ENCODE measurements at places on chromosomes 11 and 22.

DNA sequence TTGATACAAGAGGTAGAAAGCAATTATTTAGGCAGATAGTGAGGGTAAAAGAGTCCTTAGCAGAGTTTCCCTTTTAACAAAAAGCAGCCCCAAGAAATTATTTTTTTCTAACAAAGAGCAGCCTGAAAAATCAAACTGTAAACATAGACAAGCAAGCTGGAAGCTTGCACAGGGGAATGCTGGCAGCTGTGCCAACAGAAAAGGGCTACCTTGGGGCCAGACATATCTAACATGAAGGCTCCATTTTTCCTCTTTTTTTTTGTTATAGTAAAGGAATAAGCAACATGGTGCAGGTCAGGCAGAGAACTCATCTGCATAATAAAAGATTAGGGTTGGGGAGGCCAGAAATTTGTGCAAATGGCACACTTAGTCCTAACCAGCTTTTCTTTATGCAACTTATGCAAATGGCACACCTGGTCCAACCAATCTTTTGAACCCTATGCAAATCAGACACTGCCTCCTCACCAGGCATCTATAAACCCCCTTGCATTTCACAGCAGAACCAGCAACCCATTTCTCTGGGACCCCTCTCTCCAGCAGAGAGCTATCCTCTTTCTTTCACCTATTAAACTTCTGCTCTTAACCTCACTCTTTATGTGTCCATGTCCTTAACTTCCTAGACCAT, 41.8 kb downstream of the PDGFD start:
- no peak for DNase-seq

GRCh38 chr11:69033431-69033830, 15.3 kb upstream of the TPCN2 start:
- DNase-seq = no peak

DNA sequence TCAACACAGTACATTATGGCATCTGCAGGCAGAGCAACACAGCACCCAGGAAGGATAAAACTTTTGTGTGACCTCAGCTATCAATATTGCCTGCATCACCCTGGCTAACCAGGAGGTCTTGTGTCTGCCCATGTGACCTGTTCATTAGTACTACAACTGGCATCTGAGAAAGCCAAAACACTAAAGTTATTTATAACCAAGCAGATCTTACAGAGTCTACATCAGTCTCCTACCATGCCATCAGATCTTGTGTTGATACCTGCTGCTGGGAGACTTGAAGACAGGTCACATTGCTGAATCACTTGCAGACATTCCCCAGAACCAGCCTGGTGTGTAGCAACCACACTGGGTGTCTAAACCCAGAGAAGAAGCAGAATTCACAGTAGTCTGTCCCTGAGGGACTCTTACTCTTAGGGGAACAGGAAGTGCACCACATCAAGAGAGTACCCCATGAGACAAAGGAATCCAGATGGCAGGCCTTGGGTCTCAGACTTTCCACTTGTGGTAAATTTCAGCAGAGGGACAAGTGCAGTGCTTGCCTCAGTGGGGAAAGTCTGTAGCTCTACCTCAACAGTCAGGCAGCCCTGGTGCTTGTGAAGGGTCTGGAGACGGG, 7.0 kb downstream of the OR9G1 start:
- no peak for DNase-seq

DNA sequence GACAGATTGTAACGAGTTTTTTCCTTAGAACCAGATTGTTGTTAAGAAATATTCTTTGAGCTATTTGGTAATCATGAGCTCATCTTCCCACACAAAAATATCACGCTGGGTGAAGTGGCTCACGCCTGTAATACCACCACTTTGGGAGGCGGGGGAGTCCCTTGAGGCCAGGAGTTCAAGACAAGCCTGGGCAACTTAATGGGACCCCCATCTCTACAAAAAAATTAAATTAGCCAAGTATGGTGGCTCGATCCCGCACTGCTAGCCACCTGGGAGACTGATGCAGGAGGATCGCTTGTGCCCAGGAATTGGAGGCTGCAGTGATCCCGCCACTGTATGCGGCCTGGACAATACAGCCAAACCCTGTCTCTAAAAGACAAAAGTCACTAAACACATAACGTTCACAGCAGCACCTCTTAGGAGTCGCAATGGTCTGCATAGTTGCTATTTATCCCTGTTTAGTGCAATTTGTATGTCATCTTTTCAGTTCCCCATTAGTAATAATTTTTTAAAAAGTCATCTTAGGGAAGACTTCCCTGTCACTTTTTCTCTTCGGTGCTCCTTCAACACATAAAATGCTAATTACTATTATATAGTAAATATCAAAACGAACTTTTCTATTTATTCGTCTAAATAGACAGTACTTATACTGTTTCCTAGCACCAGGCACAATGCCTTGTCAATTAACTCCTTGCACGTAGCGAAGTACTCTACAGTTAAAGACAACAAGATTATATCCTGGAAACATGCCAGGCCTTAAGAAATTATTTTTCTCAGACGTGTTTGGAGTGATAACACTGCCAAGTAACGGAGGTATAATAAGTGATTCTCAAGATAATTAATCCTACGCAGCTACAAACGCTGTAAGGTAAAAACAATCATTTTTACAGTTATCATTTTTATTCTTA, 1.1 kb downstream of the ST13 start:
- DNase-seq = no peak

- no peak for DNase-seq
These were observed 110.8 kb downstream of the GRIK4 start for GRCh38 chr11:120622189-120622875.

GRCh38 chr11:133399855-133400625, 132.3 kb downstream of the OPCML start:
- DNase-seq = no peak

GRCh38 chr22:30397656-30398635, 1.1 kb downstream of the SEC14L2 start:
- no peak for DNase-seq

DNA sequence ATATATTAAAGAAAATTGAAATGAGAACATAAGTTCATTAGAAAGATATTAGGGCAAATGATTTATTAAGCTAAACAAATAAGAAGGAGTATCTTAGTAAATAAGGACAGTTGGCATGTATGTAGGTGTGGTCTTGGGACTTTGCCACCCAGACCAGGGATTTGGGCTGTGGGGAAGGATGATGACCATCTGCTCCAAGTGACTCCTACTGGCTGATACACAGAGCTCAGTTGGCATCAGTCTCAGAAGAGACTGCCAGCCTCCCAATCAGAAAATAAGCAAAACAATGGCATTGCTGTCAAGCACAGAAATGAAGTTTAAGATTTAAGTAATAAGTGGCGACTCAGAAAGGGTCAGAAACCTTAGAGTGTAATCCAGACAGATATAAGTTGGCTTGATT, 49.5 kb downstream of the PAX6 start:
- DNase-seq = no peak

DNA sequence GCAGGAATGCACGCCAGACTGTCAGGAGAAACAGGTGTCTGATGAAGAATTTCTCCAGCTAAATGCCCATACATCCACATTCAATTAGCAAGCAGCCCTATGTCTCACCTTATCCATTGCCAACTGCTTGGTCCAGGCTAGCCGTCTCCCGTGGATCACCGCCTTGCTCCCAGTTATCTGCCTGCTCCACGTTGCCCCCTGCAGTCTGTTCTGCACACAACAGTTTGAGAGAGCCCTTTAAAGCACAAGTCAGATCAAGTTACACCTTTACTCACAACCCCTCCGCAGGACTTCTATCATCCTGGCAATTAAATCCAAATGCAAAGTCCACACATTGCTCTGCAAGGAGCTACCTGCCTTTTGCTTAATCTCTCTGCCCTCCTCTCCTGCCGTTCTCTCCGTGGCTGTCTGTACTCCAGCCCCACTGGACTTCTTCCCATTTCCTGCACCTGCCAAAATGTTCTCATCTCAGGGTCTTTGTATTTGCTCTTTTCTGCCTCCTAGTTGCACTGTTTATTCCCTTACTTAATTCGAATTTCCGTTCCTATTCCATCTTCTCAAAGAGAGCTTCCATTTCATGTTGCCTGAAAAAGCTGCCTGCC, 185.3 kb upstream of the LARGE1 start:
- DNase-seq = no peak

GRCh38 chr22:45867118-45867905, 109.7 kb downstream of the WNT7B start:
- DNase-seq = no peak

DNA sequence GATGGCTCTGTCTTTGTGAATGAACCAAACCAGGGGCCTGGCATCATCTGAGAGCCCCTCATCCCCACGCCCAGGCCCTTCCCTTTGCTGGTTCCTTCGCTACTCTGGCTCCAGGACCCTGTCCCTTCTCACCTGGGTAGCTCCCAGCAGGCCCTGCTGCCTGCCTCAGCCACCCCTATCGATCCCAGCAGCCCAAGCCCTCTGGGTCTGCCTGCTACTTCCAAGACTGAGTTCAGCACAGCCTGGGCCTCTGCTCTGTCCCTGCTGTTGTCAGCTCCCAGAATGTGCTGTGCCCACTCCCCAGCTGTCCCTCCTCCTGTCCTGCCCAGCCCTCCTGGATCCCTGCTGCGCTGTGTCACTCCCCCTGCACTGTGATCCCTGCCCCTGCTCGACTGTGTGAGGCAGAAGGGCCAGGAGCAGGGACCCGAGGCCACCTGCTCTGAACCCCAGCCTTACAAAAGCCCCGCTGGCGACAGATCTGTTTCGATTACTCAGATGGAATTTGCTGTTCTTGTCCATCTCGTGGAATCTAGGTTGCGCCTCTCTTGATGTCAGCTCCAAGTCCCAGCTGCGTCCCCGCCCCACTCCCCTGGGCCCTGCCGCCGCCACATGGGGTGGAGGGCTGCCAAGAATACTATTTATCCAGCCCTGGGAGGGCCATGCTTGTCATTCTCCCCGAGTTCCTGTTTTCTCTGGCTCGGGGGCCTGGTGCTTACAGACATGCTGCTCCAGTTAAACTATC, 13.0 kb downstream of the MRPL21 start:
- DNase-seq = no peak

DNA sequence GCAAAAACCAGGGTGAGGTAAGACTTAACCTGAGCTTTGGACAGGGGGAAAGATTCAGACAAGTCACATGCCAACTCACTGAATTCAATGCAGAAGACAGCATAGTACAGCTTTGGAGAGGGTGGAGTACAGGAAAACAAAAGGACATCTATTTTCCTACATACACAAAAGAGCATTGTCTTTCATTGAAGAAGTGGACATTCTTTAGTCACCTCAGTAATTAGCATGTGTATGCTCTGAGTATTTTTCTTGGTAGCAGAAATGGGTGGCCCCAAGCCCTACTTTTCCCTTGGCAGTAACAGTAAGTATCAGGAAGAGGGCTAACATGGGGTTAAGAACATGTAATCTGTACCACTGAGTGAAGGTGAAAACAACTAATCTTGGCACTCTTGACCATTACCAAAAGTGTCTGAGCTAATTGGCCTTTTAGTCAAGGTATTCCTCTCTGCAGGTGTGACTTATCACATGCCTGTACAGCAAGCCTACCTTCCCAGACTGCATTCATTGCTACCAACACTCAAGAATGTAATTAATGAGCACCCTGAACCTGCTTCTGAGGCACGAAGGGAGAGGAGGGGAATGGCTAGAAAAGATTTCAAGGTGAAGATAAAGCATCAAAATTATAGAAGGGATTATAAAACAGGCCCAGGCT, 33.9 kb downstream of the SYTL2 start:
- DNase-seq = no peak

GRCh38 chr11:102322560-102322959, 5.3 kb downstream of the BIRC3 start:
- DNase-seq = no peak

DNA sequence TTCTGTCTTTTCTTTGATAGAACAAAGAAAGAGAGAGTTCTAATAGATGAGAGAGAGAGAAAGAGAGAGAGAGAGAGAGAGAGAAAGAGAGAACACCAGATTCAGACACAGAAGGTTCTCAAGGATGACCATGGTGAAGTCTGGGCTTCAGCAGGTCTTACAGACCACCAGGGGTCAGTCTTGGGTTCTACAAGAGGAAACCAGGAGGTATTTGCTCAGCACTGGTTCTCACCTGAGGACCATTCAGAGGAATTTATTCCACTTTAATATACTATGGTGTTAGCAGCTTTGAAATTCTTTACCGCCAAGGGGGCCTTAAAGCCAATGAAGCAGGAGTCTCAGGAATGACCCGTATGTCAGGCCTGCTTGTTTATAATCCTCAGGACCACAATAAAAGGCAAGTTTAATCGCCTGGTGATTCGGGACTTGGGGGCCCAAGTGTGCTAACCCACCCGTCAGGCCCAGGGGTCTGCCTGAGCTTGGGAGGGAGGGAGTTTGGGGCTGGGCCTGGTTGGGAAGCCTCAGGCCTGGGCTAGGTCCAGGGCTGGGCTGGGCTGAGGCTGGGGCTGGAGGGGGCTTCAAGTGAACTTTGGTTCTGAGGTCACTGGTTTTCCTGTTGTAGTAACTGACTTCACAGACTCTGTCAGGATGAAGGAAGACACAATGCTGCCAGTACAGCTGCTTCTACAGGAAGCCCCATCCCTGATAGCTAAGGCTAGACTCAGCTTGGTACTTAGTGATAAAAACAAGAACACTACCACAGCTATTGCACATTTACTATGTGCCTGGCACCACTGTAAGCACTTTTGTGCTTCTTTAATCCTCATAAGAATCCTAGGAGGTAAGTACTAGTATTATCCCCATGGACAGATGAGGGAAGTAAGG, 179.2 kb upstream of the ZBED5 start:
- DNase-seq = peak; percentile 42

DNA sequence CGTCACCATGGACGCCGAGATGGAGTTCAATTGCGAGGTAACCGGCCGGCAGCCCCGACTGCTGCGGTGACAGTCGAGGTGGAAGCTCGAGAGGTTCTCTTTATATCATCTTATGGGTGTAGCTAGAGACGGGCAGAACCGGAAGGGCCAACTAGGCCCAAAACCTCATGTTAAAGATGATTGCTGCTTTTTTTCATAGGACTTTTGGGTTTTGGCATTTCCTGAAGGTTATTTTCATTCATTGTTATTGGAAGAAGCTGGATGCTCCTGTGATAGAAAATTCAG, 585 bp downstream of the NF2 start:
- DNase-seq = peak; percentile 25

- no peak for DNase-seq
These were observed 17.9 kb downstream of the LINC01488 start for GRCh38 chr11:69499186-69499917.
